MCF 10A (cell line): ENCODE measurements at places on chromosomes 1 and 21.
A peak's percentile ranks its signal among the peaks of the same experiment; 100 is the strongest.

DNA sequence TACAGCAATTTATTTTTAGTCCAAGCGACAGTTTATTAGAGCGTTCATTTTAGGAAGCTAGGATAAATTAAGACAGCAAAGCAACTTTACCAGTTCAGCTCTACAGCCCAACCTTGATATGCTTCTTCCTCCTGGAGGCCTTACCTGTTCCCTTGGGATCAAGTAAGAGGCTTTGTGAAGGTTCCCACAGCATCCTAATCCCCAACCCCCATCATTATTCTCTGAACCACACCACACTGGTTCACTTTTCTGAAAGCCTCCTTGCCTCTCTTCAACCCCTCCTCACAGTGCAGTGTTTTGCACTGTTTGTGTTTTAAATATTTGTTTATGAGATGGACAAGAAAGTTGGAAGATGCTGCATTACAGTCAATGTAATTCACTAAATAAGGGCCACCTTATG, 126.3 kb upstream of the CXADR start:
- DNase-seq, result no peak

GRCh38 chr1:12757836-12758235, 11.8 kb downstream of the CFAP107 start:
- no peak for DNase-seq

DNA sequence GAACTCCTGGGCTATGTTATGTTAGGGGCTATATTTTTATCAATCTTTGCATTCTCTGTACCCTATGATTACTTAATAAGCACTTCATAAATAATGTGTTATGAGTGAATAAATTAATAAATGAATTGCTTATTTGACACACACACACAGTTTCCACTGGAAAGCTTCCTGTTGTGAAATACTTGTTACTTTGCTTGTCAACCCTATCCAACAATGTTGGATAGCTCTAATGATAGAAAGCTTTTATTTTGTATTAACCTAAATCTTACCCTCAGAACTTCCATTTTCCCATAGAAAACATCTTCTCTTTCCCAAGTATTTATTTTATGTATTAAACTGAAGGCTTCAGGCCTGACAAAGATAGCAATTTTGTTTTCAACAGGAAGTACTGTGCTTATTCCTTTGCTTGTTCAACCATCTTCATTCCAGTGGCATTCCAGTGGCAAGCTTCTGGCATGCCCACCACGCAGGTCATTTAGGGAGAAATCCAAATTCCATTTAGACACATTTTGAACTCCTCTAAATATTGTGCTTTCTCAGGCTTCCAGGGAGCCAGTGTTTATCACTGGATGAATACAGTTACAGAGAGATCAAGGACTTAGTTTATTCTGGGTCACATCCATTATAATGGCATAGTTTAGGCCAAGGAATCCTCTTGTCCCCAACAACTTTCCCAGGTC, 134.4 kb downstream of the TGFB2 start:
- no peak for DNase-seq

DNA sequence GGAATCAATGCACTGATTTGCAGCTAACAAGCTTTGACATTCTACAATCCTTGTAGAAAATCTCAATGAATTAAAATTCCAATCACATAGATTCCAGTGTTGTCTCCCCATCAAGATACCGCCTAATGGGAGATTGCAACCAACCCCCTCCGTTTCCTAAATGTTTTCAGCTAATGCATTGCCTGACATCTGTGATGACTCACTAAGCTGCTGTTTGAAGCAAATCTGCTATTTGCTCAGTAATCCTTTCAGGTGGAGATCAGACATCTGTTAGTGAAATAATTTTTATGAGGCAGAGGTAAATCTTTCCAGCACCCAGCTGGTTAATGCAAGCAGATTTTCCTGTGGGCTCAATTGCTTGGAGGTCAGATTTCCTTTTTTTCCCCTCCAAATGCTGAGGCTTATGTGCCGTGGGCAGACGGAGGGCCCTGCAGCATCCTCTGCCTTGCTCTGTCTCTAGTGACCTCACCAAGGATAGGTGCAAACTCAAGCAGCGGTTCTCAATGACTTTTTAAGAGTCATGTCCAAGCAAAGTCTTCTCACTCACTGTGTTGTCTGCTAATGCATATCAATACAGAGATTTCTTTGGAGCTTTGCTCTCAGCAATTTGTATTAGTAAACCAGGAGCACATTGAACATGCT, 91.1 kb upstream of the RAB3GAP2 start:
- DNase-seq, result peak; percentile 39

DNA sequence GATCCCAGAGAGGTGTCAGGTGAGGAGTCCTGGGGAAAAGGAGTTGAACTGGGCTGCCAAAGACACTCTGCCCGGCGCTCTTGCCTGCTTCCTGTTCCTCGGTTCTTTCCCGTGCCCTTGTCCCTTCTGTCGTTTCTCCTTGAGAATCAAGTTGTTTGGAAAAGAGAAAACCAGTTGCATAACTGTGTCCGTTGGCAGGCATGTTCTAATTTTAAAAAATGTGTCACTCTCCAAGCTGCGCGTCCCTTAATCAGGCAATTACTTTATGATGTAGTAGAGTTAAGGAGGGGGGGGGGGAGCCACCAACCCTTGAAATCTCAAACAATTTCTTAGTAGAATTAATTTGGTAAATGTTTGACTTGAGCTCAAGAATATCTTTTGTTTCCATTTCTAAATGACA, 105.9 kb upstream of the IGSF21 start:
- no peak for DNase-seq
